Activated B cell treated with CpG ODN at 0.5 μM for 24 hours (primary cell): ENCODE measurements at places on chromosomes 4 and X.
A peak's percentile ranks its signal among the peaks of the same experiment; 100 is the strongest.

- H3K27me3 ChIP-seq, result no peaks in the 10 kb centered on the region
- DNase-seq, result no peak
- no peaks in the 10 kb centered on the region for H3K4me1 ChIP-seq
- H3K27ac ChIP-seq, result no peak overlapping the region
- H3K4me3 ChIP-seq, result no peak overlapping the region
- H3K36me3 ChIP-seq, result no peaks in the 10 kb centered on the region
Observed at GRCh38 chr4:142528433-142528832, 317.7 kb downstream of the INPP4B start.

- no peaks in the 10 kb centered on the region for H3K36me3 ChIP-seq
- no peak for DNase-seq
- H3K27ac ChIP-seq, result no peak overlapping the region
Observed at GRCh38 chr4:108926061-108926460, 163.2 kb upstream of the ETNPPL start.

DNA sequence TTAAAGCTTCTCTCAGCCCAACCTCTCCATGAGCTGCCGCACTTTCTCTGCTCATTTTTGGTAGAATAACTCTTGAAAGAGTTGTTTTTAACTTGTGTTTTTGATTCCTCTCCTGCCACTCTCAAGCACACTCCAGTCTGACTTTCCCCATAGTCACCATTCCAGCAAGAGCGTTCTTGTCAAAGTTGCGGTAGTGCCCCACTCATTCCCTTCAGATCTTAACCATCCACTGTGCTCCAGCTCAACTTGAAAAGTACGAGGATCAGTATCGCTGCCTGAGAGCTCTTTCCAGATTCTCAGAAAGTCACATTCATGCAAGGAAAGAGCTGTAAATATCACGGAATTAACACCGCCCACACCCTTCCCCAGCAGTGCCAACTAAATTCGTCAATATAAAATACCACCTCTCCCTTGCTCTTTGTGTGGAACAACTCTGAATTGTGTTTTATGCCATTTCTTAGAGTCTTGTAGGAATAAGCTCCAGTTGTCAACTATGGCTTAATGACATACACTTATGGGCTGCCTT, 59.7 kb upstream of the IL15 start:
- no peaks in the 10 kb centered on the region for H3K27me3 ChIP-seq
- H3K4me1 ChIP-seq, result no peaks in the 10 kb centered on the region
- DNase-seq, result no peak
- no peak overlapping the region for H3K4me3 ChIP-seq
- H3K36me3 ChIP-seq, result no peaks in the 10 kb centered on the region
- no peak overlapping the region for H3K27ac ChIP-seq

DNA sequence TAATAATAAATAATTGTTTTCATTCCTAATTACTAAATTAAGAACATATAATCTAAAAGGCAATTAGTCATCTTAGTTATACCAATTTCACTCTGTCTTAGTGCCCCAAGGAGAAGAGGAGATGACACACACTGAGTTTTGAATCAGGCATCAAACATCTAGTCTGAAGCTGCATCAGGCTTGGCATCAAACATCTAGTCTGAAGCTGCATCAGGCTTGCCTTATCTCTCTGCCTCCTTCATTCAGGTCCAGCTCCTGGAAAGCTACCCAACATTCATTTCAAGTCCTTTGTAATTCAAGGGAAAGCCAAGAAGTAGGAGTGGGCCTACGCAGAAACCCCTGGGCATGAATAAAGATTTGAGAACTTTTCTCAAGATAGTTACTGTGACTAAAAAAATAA, 62.2 kb downstream of the SH3RF1 start:
- H3K27me3 ChIP-seq, result no peaks in the 10 kb centered on the region
- peaks cover 6% of the 10 kb centered on the region for H3K36me3 ChIP-seq
- H3K4me1 ChIP-seq, result peaks cover 38% of the 10 kb centered on the region
- no peak overlapping the region for H3K4me3 ChIP-seq
- DNase-seq, result no peak
- H3K27ac ChIP-seq, result peak overlapping the region; percentile 24

DNA sequence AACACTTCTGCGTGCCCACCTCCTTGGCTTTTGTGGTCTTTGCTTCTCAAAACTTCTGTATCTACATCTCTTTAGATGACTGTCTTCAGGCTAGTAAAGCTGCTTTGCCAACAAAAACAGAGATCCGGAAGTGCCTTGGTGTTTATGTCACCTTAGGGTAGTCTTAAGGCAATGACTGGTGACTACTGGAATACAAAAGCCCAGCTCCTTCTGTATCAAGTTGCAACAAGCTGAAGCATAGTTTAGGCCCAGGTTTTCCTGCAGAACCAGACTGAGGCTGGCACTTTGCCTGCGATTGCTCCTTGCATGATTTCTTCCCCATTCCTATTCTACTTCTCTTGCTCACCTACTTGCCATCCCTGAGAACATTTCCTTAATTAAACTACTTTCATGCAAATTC, 333.8 kb downstream of the DMD start:
- no peak for DNase-seq
- no peaks in the 10 kb centered on the region for H3K4me1 ChIP-seq
- no peak overlapping the region for H3K27ac ChIP-seq
- H3K27me3 ChIP-seq, result no peaks in the 10 kb centered on the region
- H3K36me3 ChIP-seq, result no peaks in the 10 kb centered on the region

- no peaks in the 10 kb centered on the region for H3K27me3 ChIP-seq
- no peak overlapping the region for H3K27ac ChIP-seq
- H3K4me3 ChIP-seq, result no peak overlapping the region
- H3K36me3 ChIP-seq, result no peaks in the 10 kb centered on the region
- no peak for DNase-seq
Observed at GRCh38 chr4:5206016-5206790, 154.9 kb downstream of the STK32B start.

GRCh38 chrX:45815441-45815840, 614.8 kb upstream of the DIPK2B start:
- no peak overlapping the region for H3K4me3 ChIP-seq
- no peak overlapping the region for H3K27ac ChIP-seq
- DNase-seq, result no peak
- no peaks in the 10 kb centered on the region for H3K36me3 ChIP-seq

GRCh38 chrX:120144178-120144844, 14.1 kb upstream of the RHOXF2 start:
- no peak for DNase-seq
- no peak overlapping the region for H3K27ac ChIP-seq
- no peaks in the 10 kb centered on the region for H3K36me3 ChIP-seq
- H3K27me3 ChIP-seq, result no peaks in the 10 kb centered on the region

DNA sequence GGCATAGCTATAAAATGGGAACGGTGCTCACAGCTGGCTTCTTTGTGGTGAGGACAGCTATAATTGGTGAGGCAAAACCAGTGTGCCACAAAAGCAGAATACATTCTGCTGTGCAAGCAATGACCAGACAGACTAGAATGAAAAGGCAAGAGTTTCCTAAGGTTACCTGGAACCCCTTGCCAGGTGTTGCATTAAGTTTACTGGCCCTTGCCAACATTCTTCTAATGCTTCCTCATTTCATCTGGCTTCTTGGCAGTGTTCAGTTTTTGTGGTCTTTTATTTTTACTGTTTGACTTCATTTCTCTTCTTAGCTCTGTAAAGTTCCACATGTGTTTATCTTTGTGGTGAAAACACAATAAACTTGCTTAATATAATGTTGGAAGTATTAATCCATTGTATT, 131.4 kb downstream of the PTTG2 start:
- H3K27me3 ChIP-seq, result no peaks in the 10 kb centered on the region
- H3K27ac ChIP-seq, result no peak overlapping the region
- H3K4me1 ChIP-seq, result no peaks in the 10 kb centered on the region

DNA sequence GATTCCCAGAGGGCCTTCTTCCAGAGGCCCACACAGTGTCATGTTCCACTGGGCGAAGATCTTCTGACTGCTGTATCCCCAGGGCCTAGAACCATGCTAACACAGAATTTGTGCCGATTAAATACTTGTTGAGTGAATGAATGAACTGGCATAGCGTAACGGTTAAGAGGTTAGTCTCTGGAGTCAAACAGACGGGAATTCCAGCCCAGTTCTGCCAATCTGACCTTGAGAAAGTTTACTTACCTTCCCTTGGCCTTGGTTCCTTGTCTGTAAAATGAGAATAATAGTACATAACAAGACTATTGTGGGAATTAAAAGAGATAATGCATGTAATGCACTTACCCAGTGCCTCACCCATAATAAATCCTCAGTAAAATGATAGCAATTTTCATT, 58.3 kb upstream of the PLAC1 start:
- H3K27ac ChIP-seq, result no peak overlapping the region
- no peaks in the 10 kb centered on the region for H3K36me3 ChIP-seq
- peaks cover 3% of the 10 kb centered on the region for H3K4me1 ChIP-seq
- H3K27me3 ChIP-seq, result no peaks in the 10 kb centered on the region
- DNase-seq, result no peak
- no peak overlapping the region for H3K4me3 ChIP-seq
